ENCODE measurements at places on chromosomes 7 and 10. TPM values are rescaled to one million over a fixed set of nuclear protein-coding genes. Genes with fewer than 3 reads are reported as not detected.

Gene ZNF800
- 36.5 TPM for total RNA-seq

Gene TUBB8
- 0.34 TPM for total RNA-seq

Gene SFXN2
- total RNA-seq: 22.9 TPM

Gene DENND10
- 16.7 TPM for total RNA-seq

Gene NUTM2D
- total RNA-seq: 2.4 TPM

Gene SLC29A3
- total RNA-seq: 5.9 TPM

Gene IL6
- total RNA-seq: 20.7 TPM

Gene TMEM139
- 49.3 TPM for total RNA-seq

Gene WASL
- total RNA-seq: 37.5 TPM

Gene SVIL
- 147 TPM for total RNA-seq

Gene PRKCQ
- total RNA-seq: 0.73 TPM

Gene ACTR1A
- total RNA-seq: 43.7 TPM

Gene FZD8
- 3.7 TPM for total RNA-seq

Gene ADAM8
- 54.4 TPM for total RNA-seq

Gene SPDYE16
- not detected for total RNA-seq

Gene PAPOLB
- total RNA-seq: not detected

GRCh38 chr10:90960355-90960814, 39.5 kb upstream of the ANKRD1 start:
- DNase-seq: no peak

DNA sequence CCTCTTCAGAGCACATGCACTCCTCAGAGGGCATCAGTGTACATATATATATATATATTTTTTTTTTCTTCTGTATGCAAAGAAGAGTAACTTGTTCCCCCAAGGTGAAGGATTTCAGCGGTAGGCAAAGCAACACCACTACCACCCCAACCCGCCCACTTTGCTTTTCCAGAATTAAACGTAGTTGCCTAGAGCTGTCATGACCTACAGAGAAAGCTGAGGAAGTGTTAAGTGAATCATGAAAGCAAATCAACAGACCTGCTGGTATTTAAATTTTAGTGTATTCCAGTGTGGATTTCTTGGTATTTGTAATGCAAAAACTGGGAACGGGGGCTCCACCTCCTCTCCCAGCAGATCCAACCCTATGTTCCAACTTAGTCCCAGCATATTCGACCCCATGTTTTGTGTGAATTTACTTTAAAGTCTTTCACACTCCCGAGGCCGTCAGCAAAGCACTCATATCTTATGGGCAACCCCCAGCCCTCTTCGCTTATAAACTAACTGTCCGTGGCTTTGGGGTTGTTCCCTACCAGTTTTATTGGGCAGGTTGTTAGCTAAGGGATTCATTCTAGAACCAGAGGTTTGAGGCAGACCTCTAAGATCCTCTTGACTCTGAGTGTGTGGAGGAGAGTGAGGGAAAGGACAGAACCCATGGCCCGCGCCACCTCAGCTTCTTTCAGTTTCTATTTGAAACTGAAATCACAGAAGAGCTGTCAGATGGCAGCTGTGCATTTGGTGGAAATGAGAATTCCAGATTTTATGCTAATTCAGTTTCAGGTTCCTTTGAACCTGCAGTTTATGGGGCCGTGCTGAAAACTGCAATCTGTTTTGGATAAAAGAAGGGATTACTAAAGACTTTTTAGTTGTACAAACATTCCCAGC, 450.2 kb upstream of the GALNT17 start:
- no peak for DNase-seq

DNA sequence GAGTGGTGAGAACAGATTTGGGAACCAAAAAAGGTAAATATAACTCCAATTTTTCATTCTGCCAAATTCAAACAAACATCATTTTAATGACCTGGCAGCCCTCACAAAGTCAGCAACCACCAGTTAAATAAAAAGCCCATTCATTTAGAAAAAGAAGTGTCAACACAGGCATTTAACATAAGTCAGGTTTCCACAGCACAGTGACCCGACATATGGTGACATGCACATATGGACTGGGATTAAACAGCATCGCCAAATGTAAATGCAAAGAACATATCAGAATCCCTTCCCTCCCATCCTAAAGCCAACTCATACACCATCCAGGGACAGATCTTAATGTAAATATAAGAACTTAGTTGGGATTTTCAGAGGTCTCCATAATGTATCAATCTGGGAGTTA, 293.2 kb downstream of the FGFR2 start:
- DNase-seq: no peak

GRCh38 chr10:48199580-48200377, 74.7 kb downstream of the FRMPD2 start:
- no peak for DNase-seq

DNA sequence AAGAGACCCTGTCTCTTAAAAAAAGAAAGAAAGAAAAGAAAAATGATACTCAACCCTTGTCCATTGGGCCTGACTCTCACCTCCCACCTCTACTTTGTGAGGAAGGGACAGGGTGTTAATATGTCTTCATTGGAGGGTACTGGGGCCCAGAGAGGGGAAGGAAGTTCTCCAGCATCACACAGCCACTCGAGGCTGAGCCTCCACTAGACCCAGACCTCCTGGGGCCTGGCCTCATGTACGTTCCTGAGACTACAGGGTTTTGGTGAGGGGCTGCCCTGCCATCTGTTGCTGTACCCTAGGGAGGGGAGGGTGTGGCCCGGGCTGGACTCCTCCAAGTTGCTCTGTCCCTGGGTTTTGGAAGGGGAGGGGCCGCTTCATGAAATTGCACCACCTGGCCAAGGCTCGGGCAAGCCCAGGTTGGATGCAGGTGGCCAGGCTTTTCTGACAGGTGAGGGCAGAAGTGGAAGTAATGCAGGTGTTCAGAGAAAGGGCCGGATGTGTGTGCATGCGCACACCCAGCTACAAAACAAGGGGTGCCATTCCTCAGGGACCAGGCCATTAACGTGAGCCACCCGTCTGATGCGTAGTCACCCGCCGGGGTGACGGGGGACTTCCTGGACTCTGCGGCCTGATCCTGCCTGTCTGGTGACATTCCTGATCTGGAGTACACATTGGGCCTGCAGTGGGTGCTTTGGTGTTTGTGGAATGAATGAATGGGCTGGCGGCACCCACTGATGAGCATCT, 21.7 kb downstream of the GTF2IRD1 start:
- peak; percentile 81 for DNase-seq

DNA sequence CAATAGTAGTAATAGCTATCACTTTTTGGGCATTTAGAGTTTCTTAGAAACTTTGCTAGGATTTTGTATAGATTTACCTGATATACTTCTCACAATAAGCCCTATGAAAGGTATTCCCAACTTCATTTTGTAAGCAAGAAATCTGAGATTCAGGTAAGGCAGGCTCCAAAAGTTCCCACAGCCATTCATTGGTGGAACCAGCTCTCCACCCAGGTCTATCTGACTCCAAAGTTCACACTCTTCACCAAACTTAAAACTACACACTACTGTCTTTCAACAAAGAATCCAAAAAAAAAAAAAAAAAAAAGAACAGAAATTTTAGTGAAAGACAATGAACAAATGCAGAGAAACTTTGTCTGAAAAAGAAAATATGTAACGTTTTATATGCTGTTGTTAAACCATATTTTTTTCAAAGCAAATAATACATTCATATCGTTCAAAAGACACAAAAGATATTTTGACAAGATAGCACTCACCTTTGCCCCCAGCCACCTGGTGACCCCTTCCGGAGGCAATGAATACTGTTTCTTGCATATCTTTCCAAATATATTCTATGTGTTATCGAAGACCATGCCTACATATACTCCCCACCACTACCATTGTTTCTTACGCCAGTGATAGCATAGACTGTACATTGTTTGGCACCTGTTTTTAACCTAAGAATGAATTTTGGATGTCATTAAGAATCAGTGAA, 108.2 kb downstream of the C1GALT1 start:
- DNase-seq: no peak

- DNase-seq: peak; percentile 52
Measured at GRCh38 chr7:142557971-142558582, 191.2 kb upstream of the PRSS1 start.

- DNase-seq: no peak
Measured at GRCh38 chr10:22795546-22795945, 81.2 kb upstream of the PIP4K2A start.

- no peak for DNase-seq
Measured at GRCh38 chr7:143882020-143882603, 19.9 kb downstream of the TCAF1 start.

DNA sequence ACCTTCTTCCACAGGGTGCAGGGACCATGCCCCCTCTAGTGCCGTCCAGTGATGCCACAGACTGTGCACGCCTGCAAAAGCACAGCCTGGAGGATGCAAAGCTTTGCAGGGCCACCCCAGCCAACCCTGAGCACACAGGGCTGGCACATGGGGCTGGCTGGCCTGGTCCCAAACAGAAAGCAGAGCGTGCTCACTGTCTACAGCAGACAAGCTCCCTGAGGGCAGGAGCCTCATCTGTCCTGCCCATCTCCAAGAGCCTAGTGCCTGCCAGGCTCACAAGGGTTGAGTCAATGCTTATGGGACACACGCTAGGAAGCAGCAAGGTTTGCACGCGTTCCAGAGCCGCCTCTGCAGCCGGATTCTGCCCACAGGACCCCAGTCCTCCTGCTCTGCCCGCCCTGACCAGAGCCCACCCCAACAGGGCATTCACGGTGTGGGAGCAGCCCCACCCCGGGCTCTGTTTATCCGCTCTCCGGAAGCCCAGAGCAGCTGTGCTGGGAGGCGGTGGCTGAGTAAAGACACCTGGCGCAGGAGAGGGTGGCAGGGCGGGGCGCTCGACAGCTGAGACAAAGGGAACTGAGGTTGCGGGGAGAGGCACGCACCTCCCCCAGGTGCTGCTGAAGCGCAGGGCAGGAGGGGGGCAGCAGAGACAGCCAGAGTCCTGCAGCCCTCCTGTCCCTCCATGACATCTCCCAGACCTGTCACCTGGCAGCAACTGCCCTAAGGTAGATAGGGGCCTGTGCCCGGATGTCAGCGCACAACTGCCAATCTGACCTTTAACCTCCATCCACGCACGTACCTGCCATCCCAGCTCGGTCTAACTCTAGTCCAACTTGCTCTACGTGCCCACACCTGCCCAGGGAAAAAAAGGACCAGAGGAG, 4.3 kb downstream of the KCNH2 start:
- DNase-seq: no peak

DNA sequence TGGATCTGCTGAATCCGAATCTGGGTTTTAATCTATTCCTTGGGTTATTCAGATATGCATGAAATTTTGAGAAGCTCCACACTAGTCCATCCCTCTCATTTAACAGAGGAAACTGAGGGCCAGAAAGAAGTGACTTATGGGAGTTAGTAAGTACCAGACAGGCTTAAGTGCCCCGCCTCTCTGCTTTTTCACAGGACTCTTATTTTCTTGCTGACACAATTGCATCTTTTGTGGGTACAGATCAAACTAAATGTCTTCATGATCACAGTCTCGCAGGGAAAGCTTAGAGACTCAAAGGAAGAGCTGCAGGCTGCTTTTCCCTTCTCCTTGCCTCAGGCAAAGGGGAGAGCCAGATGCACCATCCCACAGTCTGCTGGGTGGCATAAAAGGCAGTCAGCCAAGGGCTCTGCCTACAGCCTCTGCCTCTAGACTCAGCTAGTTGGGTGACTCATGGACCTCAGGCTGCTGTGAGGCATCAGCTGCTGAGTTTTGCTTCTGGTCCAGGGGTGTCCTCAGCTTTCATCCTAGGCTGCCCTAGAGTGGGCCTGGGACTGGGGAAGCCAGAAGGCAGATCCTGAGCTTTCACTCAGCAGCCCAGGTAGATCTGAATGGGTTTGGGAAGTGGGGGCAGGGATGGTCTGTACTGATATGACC, 11.6 kb downstream of the GOLGA7B start:
- DNase-seq: peak; percentile 29

DNA sequence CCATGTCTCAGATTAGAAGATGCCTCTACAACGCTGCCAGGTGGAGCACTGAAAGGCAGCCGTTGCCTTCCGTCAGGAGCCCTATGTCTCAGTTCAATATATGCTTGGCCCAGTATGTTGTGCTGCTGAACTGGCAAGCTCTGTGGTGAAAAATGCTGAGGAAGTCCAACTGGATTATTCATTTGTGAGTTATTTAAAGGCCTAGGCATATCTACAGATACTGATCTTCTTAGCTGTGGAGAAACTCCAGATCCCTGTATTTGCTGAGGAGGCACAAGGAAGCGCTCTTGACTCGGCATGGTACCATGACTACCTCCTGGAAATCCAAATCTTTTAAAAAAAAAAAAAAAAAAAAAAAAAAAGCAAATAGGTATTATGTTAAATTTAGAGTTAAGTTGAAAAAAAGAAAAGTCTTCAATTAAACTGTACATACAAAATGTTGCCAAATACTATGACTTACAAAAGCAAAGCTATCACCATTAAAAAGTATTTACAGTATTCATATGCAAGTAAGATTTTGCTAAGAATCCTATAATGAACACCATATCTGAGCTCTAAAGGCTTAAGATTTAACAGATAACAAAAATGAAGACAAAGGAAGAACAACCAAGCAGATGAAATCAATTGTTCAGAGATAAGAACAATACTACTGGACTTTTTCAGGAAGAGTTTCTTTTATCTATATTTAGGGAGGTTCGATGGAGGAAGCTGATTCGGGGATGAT, 152.4 kb downstream of the GALNT11 start:
- no peak for DNase-seq

GRCh38 chr7:94403546-94403945, 8.9 kb downstream of the COL1A2 start:
- no peak for DNase-seq

- DNase-seq: no peak
Measured at GRCh38 chr10:86849181-86849894, 92.9 kb downstream of the BMPR1A start.

GRCh38 chr7:70239918-70240317, 641.6 kb downstream of the AUTS2 start:
- DNase-seq: no peak

GRCh38 chr10:7165500-7166177, 245.2 kb downstream of the SFMBT2 start:
- DNase-seq: no peak

DNA sequence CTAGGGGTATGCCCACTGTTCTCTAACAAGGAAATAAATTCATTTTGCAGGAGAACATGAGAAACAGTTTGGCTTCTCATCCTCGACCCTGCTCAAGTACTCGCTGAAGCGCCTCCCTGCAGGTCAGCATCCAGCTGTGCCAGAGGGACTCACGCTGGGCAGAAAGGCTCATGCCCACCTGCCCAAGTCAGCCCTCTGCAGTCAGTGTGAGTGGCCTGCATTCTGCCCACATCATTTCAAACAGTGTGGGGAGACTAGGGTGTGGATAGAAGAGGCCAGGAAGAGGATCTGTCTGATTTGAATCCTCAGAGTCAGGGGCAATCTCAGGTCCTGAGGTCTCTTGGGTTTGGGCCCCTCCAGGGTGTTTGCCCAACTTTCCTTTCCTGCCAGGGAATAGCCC, 297.8 kb downstream of the ELMO1 start:
- DNase-seq: no peak

GRCh38 chr7:27186668-27187474, 1.8 kb upstream of the HOXA11 start:
- no peak for DNase-seq

GRCh38 chr10:12699258-12699700, 302.2 kb downstream of the CCDC3 start:
- no peak for DNase-seq

- DNase-seq: no peak
Measured at GRCh38 chr7:92740134-92740533, 96.2 kb downstream of the CDK6 start.

- DNase-seq: no peak
Measured at GRCh38 chr7:37971491-37971890, 51.1 kb downstream of the EPDR1 start.

All from Calu3 (cell line).